IgD-negative memory B cell (primary cell): ENCODE measurements at places on chromosomes 2 and 18. TPM values are rescaled to one million over a fixed set of nuclear protein-coding genes. Genes with fewer than 3 reads are reported as not detected.

Gene ZAP70
- polyA plus RNA-seq: 4.6 TPM

Gene IMP4
- 102 TPM for polyA plus RNA-seq

Gene SLC5A7
- polyA plus RNA-seq: not detected

Gene UPP2
- not detected for polyA plus RNA-seq

Gene IFIH1
- 31.1 TPM for polyA plus RNA-seq

Gene CDK15
- not detected for polyA plus RNA-seq
